ENCODE measurements at places on chromosomes 13 and 19.

DNA sequence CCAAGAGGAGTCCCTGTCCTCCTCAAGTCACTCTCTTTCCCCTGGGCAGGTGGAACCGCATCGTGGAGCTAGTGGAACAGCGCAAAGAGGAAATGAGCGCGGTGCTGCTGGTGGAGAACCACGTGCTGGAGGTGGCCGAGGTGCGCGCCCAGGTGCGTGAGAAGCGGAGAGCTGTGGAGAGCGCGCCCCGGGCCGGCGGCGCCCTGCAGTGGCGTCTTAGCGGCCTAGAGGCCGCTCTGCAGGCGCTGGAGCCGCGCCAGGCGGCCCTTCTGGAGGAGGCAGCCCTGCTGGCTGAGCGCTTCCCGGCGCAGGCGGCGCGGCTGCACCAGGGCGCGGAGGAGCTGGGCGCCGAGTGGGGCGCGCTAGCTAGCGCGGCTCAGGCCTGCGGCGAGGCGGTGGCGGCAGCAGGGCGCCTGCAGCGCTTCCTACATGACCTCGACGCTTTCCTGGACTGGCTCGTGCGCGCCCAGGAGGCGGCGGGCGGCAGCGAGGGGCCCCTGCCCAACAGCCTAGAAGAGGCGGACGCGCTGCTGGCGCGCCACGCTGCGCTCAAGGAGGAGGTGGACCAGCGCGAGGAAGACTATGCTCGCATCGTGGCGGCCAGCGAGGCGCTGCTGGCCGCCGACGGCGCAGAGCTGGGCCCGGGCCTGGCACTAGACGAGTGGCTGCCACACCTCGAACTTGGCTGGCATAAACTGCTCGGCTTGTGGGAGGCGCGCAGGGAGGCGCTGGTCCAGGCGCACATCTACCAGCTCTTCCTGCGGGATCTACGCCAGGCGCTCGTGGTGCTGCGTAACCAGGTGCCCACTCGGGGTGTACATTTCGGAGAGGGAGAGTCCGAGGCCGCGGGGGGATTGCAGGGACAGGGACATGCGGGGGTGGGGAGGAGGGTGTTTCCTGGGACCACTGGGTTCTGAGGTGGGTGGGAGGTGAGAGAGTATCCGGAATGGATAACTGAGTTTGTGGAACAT, 52.8 kb downstream of the SPTBN4 start:
- peak; percentile 74 for DNase-seq

- DNase-seq = no peak
These were observed 119.8 kb upstream of the STARD13 start for GRCh38 chr13:33405371-33405770.

GRCh38 chr13:40490086-40490758, 176.2 kb downstream of the FOXO1 start:
- no peak for DNase-seq

DNA sequence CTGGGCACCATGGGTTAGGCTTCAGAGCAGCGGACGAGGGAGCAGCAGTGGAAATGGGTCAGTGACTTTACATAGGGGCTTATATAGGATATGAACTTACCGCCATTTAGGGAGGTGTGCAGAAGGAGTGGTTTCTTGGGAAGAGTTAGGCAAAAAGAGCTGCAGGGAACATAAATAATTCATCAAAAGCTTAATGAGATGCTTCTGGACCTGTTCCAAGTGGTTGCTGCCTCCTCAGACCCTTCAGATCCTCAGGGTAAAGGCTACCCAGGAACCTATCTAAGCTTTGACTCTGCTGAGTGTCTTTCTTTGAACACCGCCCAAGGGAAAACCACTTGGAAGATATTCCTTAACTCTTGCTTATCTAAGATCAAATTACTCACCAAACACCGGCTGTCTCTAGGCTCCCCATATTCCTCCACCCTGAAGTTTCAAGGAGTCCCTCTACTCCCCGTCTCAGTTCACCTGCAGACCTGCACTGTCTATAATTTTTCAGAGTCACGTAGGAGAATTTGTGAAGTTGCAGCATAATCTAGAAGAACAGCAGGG, at the start of gene IGFL4:
Gene IGFL4, minus strand, starts transcription at position 51 of the 549 bp plus-strand sequence. Its CDS starts 40 bp downstream, at position 11.
- no peak for DNase-seq

DNA sequence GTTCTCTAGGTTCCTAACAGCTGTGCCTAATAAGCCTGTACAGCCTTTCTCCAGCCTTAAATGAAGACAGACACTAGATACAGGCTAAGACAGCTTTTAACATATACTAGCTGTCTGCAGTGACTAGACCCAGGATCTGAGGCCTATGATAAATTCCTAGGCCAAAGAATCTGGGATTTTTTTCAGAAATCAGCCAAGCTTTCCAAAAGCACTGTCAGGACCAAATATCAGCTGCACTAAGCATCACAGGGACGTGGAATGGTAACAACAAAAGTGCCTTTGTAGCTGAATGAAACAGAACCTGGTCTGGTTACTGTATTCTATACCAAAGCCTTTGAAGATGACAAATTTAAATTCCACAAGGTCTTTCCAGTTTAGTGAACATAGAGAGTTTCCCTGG, 77.9 kb upstream of the DOCK9 start:
- DNase-seq = no peak

GRCh38 chr13:76116751-76117360, 480.7 kb downstream of the LMO7 start:
- DNase-seq = no peak

GRCh38 chr19:40055049-40055448, 982 bp downstream of the ZNF780B start:
- no peak for DNase-seq

- no peak for DNase-seq
These were observed 369.3 kb downstream of the DLEU7 start for GRCh38 chr13:50474088-50474662.

GRCh38 chr13:66914155-66914554, 316.0 kb downstream of the PCDH9 start:
- DNase-seq = no peak

DNA sequence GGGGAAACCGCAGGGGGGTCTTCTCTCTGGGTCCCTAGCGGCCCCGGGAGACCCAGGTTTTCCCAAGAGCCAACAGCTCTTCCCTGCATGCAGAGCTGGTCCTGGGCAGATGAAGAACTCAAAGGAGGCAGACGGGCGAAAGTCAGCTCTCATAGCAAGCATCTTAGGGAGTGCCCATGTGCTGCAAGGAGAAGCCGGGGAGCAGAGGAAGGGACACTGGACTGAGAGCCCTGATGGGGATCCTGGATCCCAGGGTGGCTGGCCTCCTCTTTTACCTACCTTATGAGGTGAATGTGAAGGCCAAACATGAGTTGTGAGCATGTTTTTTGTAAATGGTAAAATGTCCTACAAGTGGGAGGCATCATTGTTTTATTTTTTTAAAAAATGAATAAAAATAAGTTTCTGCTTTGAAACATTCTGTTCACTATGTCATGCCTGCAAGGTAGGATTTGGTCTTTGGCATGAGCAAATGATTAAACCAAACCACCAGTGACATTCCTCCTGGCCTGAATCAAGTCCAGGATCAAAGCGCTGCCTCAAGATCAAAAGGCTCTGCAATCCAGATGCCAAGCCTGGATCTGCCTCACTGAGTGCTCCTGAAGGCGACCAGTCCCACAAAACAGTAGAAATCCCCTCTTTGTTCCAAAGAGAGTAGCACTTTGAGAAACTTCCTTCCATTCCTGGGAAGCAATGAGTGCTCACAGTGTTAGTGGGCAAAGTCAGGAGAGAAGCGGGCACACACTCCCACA, 92.2 kb upstream of the SERP2 start:
- no peak for DNase-seq

DNA sequence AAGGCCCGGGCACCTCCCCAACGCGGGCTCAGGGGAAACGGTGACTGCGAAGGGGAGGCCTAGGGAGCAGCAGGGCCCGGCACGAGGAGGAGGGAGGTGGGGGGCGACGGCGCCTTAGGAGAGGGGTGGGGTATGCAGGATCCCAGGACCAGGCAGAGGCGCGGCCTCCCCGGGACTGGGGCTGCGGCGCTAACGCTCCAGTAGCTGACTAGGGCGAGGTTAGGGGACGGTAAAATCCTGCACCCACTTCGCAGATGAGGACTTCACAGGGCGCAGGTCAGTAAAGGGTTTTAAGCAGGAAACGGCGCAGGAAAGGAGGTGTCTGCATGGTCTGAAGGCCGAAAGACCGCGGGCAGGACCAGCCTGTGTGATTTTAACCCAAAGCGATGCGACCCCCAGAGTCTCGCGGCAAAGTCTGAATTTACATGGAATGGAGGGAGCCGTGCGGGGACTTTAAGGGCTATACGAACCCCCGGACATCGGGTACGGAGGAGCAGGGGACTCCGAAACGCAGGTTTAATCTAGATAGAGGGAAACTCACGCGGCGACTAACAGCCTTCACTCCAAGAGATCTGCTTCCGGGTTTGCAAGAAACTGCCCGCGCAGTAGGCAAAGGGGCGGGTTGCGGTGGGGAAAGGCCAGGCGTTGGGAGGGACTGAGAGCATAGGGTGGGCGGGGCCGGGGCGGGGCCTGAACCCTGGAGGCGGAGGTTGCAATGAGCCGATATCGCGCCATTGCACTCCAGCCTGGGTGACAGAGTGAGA, at the start of gene ZNF665:
Gene ZNF665, minus strand, starts transcription at position 588 of the 764 bp plus-strand sequence. CDS start 10,460 bp downstream, outside the sequence.
- DNase-seq = peak; percentile 95

DNA sequence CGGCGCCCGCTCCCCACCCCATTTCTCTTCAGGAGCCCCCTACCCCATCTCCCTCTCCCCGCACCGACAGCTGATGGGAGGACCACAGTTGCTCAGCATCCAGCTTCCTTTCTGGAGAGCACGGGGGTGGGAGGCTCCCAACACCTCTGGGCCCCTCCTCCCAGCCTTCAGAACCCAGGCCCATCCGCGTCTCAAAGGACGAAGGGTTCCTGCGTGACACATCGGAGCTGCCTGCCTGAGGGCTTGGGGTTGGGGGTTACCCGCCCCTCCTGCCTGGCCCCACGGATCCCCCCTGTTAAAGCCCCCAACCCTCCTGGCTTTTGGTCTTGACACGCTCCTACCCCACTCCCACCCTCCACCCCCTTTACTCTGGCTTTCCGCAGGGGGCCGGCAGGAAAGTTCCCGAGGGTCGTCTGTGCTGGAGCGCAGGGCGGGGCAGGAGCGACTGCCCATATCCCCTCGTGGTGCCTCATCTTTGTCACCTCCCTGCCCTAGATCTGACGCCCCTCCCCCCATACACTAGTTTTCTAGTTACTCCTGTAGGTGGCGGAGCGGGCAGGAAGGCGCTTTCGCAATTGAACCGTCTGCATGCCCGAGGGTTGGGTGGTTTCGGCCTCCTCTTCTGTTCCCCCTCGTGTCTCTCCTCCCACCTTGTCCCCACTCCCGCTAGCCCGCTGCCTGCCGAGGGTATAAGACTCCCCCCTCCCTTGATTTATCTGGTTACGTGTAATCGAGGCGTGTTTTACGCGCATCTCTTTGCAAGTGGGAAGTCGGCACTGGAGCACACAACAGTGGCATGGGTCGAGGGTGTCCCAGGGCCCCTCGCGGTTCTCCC, 924 bp downstream of the TRAPPC5 start:
- peak; percentile 88 for DNase-seq

- DNase-seq = no peak
These were observed 208.9 kb upstream of the SOX1 start for GRCh38 chr13:111857846-111858560.

- no peak for DNase-seq
These were observed 301.9 kb downstream of the SPRY2 start for GRCh38 chr13:80039000-80039399.
